Esophagus squamous epithelium (tissue), 5 donors: ENCODE measurements at places on chromosomes 16 and 17.

DNA sequence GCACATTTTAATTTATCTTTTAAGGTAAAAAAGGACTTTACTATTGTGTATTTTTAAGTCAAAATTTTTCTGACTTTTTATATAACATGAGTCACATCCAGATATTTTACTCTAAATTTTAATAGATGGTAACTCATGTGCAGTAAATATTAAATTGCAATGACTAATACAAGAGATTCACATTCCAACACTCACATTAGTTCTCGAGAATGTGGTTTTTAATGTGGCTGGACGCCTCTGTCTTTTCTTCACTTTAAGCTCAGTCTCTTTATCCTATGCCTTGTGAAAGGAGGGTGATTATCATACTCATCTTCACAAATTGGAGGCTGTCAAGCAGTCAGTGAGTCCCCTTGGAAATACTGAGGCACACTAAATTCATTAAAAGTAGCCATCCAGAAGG lies 315.6 kb downstream of the HS3ST3B1 start:
- no peak for DNase-seq

- no peak for DNase-seq
Observed at GRCh38 chr17:1792495-1793446, 30.9 kb downstream of the SERPINF1 start.

GRCh38 chr17:72515291-72516065 lies 394.7 kb downstream of the SOX9 start:
- no peak for DNase-seq

- no peak for DNase-seq
Observed at GRCh38 chr16:3022208-3022683, 1.5 kb downstream of the HCFC1R1 start.

GRCh38 chr17:1641065-1641403 lies 4.5 kb downstream of the SCARF1 start:
- no peak for DNase-seq

GRCh38 chr17:80650751-80651518 lies 106.3 kb downstream of the RPTOR start:
- DNase-seq = no peak

DNA sequence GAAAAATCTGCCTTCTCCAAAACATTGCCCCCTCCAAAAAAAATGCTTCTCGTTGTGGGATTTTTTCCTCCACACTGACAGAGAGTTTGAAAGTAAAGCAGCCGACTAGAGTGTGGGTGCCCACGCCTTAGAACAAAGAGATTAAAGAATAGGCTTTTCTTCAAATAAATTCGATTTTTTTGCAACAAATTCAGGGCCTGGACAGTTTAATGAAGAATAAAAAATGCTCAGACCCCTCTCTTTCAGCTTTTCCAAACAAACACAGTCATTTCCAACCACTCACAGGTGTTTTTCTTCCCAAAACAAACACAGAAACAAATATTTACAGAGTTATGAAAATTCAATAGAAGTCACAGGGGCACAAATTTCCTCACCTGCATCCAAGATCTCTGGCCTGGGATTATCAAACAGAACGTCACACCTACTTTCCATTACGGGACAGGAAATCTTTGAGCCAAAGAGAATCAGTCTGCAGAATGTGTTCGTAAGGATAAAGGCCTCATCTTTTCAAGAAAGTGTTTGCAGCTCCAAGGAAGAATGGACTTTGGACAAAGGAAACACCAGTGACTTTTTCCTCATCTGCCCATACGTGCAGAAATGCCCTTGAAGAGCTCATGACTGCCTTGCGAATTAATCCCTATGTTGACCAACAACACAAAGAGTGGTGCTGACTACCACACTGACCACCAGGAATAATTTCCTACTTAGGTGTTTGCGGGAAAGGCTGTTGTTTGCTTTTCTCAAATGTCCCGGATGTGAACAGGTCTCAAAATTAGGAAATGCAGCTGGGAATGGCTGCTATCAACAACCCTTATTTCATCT lies 31.3 kb upstream of the TOX3 start:
- DNase-seq = no peak

- DNase-seq = no peak
Observed at GRCh38 chr17:63547083-63547523, 3.2 kb upstream of the DCAF7 start.

DNA sequence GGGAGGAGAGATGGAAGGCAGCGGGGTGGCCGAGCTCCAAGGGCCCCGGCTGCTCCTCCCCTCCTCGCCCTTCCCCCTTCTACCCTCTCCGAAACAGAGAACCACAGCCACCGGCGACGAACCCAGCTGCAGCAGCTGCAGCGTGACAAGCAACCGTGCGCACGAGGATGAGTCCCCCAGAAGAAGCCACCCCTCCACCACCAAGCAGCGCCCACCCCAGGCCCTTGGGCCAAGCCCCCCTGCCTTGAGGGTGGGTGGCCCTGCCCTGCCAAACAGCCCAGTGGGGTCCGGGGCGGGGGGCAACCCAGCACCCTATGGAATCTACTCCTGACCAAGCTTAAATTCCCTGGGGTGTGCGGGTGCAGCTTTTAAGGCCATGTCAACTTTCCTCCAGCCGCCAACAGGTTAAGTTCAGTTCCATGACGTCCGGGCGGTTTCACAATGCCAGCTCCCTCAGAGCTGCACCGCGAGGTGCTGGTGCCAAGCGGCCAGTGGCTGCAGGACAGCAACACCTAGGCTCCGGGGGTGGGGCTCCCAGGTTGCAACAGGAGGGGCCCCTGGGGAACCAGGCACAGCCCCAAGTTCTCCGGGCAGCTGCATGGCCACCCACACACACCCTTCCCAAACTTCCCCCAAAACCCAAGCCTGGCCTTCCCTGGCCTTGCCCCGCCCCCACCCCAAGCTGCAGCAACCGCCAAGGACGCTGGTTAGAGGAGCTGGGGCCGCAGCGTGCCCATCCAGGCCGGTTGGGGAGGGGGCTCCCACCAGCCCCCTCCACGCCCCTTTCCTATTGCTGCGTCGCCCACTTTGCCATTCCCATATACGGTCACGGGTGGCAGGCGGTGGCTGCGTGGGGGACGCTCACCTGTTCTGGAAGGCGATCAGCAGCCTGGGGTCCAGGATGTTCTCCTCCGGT lies 2.0 kb downstream of the CBX4 start:
- DNase-seq = no peak

GRCh38 chr16:53094013-53094630 lies 39.3 kb downstream of the CHD9 start:
- no peak for DNase-seq

- no peak for DNase-seq
Observed at GRCh38 chr16:83549316-83550182, 258.2 kb upstream of the HSBP1 start.

GRCh38 chr16:9177861-9178260 lies 86.4 kb downstream of the HAPSTR1 start:
- DNase-seq = no peak

DNA sequence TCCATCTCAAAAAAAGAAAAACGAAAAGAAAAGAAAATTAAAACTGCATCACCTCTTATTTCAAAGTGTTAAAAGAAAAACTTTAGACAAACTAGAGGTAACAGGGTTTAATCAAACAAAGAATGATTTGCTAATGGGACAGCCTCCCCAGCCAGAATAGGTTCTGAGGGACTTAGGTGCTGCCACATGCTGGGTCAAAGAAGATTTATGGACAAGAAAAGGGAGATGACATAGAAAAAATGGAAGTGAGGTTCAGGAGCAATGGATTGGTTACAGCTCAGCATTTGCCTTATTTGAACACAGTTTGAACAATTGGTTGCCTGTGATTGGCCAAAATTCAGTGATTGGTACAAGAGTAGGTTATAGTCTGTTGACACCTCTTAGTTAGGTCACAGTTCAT lies 21.1 kb downstream of the TMC5 start:
- DNase-seq = no peak

GRCh38 chr17:72730077-72730476 lies 362.4 kb downstream of the SLC39A11 start:
- DNase-seq = no peak

DNA sequence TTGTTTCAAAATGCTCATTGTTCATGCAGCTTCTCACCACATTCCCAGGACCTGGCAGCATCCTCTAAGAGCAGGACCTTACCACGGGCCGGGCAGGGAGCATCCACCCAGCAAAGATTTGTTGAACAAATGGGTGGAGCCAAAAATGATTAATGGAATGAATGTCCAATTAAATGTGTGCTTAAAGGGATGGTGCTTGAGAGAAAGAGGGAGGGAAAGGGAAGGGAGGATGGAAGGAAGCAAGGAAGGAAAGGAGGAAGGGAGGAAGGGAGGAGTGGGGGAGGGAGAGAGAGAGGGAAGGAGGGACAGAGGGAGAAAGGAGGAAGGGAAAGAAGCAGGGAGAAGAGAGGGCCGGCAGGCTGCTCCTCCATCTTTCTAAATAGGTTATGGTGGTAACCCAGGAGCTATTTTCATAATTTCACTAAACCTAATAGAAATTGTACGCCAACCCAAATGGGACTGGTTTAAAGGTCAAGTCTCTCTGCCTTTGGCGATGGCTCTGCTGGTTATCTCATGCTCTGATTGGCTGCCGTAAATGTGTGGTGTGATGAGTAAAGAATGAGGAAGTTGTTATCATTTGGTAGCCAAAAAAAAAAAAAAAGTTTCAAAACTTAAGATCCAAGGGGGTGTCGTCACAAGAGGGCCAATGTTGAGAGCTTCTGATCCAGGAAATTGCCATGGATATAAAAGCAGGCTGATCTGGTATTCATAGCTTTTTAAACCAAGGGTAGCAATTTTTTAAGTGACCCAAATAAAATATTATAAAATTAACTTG lies 126.7 kb upstream of the FOXF1 start:
- DNase-seq = no peak

GRCh38 chr16:20409398-20410120 lies at the start of gene ACSM5:
Gene ACSM5, plus strand, starts transcription at chr16:20409534. Its CDS starts 1,951 bp downstream, at chr16:20411485.
- no peak for DNase-seq

DNA sequence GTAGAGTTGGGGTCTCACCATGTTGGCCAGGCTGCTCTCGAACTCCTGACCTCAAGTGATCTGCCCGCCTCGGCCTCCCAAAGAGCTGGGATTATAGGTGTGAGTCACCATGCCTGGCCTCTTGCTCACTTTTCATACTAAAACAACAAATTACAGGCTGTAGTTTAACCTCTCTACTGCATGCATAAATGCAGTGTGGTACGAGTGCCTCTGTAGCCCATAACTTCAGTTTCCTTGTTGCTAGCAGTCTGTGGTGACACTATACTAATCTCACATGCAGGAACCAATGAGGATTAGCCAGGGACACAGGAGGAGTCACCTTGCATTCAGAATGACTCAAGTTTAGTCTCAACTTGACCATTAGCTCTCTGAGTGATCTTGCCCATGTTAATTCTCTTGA lies 20.1 kb downstream of the HMOX2 start:
- DNase-seq = no peak

- no peak for DNase-seq
Observed at GRCh38 chr16:19913340-19913645, 28.6 kb upstream of the GPRC5B start.

GRCh38 chr16:57693550-57693949 lies 1.1 kb upstream of the DRC7 start:
- DNase-seq = no peak

GRCh38 chr16:72442385-72443158 lies 270.6 kb upstream of the PMFBP1 start:
- no peak for DNase-seq

DNA sequence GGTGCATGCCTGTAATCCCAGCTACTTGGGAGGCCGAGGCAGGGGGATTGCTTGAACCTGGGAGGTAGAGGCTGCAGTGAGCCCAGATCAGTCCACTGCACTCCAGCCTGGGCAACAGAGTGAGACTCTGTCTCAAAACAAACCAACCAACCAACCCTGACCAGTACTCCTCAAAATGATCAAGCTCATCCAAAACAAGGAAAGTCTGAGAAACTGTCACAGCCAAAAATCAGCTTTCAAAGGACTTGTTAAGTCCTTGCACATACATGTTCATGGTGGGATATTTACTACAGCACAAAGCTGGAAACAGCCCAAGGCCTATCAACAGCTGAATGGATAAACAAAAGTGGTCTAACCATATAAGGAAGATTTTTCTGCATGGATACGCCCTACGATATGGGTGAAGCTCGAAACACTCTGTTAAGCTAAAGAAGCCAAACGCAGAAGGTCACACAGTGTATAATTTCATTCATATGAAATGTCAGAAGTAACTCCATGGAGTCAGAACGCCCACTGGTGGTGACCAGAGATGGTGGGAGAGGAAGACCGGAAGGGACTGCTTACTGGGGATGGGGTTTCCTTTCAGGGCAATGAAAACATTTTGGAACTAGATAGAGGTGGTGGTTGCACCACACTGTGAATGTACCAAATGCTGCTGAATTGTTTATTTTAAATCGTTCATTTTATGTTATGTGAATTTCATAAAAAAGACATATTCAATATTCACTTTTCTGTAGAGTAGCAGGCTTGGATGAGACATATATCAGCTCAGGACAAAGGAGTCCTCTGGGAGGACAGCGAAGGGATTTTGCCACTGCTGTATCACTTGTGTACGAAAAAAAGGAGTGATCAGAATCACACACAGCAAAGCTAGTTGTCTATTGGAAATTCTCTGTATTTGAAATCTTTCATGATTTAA lies 17.7 kb downstream of the CCL17 start:
- DNase-seq = no peak

DNA sequence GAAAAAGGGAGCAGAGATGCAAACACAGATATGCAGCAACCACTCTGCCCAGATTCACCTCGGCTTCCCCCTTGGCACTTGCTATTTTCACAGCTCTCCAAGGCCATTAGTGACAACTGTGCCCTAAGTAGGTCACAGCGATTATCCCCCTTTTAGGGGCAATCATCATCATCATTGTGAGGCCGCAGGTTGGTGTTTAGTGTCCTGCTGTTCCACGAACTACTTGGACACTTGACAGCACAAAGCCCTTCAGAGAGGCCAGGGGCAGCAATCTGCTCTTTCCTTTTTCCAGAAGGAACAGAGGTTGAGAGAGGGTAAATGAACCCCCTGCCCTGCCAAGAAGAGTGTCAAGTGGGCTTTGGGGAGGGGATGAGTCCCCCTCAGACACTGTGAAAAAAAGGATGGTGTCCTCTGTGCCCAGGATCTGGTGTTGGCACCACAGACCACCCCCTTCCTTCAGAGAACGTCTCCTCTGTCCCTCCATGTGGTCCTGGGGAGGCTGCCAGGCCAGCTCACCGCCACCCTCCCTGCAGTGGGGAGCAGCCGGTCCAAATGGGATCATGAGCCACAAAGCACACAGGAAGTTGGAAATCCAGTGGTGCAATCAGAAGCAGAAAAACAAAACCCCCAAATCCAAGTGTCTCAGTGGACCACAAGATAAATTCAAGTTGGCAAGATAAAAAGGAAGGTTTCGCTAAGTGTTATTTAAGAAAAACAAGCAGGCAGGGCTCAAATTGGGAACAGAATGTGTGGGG lies 78.4 kb upstream of the MED9 start:
- no peak for DNase-seq
